ENCODE measurements at places on chromosomes 4 and X. TPM values are rescaled to one million over a fixed set of nuclear protein-coding genes. Genes with fewer than 3 reads are reported as not detected.

DNA sequence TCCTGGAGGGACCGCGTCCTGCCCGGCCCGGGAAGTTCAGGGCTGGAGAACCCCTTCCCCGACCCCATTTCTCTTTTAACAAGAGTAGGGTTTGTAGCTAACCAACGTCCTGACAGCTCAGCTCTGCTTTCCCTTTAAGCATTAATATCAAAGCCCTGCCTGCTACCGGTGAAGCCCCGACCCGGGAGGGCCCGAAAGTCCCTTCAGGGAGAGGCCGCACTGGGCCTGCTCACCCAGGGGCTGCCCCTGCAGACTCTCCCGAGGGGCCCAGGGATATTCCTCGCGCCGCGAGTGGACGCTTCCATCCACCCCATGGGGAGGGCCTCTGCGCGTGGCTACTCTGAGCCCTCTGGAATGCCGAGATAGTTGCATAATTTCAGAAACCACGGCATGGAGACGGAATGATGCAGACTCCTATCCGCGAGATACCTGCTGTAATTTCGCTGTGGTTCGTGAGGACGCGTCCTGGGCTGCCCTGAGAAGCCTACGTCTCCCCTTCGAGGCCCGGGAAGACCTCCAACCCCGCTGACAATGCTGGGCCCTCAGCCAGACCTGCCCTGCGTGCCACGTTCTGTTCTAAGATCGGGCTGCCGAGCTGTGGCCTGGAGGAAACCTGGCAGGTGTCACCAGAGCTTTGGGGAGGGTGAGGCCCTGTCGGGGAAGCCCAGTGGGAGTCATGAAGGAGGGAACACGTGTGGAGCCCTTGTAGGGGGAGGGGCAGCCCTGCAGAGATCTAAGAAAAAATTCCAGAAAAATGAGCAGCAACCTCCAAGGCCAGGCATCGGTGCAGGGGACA is 999 bp upstream of the CTBP1 start:
- DNase-seq, result no peak

DNA sequence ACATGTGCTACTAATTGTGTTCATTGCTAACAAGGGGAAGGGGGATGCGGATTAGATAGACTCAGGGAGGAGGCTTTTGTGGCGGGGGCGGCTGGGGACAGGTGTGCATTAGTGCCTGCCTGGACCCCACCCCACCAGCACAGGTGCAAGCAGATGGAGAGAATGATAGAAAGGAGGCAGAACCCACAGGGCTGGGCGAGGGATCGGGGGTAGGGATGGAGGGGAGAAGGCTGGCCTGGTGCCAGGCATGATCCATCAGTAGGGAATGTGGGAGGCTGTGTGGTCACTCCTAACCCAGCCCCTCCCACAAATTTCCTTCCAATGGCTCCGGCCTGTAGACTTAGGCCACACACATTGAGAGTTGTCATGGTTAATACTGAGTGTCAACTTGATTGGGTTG is 30.5 kb upstream of the CRMP1 start:
- DNase-seq, result no peak

DNA sequence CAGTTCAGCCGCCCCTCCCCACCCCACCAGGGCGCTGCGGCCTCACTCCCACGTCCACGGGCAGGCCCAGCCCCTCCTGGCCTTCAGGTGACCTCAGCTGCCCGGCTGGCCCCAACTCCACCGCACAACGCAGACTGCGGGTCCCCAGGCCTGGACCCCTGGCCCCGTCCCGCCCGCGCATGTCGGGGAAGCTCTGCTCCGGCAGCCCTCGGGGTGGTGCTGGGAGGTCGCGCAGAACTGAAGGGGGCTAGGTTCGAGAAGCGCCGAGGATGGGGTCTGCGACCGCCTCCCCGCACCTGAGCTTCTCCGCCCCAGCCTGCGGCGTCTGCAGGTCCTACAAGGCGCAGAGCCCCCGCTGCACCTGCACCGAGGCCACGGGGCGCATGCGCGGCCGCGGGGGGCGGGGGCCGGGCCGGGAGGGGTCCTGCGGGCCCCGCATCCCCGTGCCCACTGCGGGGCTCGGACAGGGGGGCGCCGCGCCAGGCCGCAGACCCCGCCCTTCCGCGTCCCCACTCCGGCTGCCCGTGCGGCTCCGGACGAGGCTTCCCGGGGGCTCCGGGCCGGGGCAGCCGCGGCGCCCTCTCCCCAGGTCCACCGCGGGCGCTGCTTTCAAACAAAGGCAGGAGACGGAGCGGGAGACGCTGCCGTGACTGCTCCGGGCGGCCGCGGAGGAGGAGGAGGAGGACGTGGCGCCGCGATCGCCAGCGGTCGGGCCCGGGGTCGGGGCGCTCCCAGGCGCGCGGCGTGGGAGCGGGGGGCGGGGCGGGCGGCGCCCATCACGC is 672 bp upstream of the NAT8L start:
- no peak for DNase-seq

- DNase-seq, result no peak
These were observed 53.8 kb downstream of the CPLX1 start for GRCh38 chr4:772118-772517.

DNA sequence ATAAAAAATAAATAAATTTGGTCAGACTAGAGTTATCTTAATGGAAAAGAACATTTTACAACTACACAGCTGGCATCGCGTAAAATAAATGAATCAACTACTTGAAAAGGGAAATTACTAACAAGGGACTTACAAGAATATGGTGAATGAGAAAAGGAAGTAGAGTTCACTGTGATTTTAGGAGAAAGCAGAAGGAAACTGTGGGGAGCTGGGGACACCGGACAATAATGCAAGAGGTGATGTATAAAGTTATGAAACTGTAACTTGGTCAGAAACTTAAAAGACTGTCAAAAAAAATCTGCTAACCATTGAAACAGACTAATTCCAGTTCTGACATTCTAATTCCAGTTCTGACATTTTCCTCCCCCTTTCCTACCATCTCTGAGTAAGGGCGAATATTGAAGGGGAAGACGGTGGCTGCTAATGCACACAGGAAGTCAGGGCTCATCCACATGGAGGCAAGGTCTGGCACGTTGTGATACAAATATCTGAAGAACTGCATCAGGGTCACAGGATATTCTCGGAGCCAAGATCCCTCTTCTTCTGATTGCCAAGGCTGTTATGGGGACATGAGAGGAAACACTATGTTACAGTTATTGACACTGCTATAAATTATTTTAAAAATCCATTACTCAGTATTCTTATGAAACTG is 170.5 kb downstream of the CDS1 start:
- no peak for DNase-seq

Gene TSPAN6
- 1.9 TPM for polyA plus RNA-seq

Gene INPP4B
- 52.6 TPM for polyA plus RNA-seq

DNA sequence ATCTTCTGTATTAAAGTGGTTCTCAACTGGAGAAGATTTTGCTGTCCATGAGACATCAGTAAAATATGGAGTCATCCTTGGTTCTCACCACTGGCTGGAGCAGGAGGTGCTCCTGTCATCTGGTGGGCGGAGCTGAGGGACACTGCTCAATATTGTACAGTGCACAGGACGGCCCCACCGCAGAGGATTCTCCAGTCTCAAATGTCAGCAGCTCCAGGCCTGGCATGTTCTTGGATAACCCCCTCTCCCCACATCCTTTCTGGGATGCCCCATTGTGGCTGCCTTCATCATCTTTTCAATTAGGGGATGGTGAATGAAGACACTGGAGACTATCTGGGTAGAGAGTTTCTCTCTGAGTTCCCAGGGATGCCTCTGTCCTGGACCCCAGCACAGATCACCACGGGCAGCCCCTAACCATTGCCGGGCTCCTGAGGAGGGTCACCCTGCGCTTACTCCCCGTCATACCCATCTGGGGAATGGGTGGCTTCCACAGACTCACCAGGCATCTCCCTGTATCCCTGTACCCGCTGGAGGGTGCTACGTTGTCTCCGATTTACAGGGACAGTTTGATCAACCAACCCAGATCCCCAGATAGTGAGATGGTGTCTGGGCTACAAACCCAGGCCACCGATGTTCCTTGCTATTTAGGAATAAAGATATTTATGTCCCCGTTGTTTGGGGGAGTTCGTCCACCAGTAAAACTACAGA is 21.9 kb upstream of the P2RY8 start:
- no peak for DNase-seq

DNA sequence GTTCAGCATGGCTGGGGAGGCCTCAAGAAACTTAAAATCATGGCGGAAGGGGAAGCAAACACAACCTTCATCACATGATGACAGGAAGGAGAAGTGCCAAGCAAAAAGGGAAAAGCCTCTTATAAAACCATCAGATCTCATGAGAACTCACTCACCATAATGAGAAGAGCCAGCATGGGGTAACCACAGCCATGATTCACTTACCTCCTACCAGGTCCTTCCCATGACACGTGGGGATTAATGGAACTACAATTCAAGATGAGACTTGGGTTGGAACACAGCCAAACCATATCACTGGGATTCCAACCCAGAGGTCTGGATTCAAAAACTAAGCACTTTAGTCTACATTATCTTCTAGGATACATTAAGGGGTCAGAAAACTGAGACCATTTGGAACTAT is 609.6 kb upstream of the SPANXN1 start:
- no peak for DNase-seq

DNA sequence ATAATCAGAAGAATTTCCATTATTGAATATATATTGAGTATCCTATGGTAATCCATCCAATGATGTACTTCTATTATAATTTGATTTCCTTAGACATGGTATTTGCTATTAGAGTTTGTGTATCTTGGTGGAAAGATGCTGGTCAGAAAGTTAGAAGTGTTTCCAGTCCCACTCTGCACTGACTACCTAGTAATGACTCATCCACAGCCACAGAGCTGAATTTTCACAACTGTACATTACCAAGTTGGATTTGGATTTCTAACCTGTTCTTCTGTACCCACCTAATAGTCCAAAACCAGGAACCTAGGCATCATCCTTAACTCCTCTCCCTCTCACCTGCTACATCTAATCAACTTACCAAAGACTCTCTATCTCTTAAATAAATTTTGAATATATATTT is 145.4 kb downstream of the REELD1 start:
- DNase-seq, result no peak

DNA sequence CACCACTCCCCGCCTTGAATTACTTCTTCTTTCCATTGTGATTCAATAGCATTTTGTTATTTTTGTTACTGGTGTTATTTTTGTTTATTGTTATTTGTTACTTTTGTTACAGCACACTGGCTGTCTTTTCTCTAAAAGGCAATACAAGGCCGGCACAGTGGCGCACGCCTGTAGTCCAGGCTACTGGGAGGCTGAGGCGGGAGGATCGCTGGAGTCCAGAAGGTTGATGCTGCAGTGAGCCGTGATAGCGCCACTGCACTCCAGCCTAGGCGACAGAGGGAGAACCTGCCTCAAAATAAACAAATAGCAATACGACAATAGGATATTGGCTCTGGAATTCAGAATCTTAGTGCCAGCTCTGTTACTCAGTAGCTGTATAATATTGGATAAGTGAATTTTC is 1.0 kb upstream of the MED12 start:
- no peak for DNase-seq

DNA sequence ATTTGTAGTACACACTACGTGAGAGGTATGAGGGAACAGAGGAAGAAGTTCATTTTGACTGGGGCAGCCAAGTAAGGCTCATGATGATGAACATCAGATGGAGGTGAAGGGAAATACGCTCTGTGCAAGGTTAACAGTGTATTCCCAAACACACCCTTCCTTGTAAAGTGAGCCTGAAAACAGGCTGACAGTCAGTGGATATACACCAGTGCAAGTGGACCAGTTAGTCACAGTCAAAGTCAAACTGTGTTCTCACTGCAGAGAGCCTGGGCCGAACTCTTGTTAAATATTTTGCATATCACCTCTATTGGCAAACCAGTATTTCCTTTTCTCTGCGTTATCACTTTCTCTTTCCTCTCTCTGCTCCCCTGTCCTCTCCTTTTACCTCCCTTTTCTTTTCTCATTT is 23.4 kb upstream of the RHOH start:
- no peak for DNase-seq

DNA sequence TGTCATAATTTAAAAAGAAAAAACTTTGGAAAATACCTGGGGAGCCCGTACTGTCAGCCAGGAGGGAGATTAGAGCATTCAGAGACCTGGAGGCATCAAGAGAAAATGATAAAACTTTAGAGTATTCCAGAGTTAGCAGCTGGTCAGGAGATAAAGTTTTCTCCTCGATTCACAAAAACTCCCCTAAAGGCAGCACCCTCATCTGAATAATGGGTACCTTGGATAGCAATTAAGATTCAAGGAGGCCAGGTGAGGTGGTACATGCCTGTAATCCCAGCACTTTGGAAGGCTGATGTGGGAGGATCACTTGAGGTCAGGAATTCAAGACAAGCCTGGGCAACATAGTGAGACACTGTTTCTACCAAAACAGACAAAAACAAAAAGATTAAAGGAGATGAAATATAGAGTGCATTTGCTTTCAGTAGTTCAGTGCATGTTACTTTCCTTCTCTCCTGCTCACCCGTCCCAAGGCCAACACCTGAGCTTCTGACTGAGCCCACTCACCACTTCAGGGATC is 18.6 kb upstream of the RAB40A start:
- no peak for DNase-seq

DNA sequence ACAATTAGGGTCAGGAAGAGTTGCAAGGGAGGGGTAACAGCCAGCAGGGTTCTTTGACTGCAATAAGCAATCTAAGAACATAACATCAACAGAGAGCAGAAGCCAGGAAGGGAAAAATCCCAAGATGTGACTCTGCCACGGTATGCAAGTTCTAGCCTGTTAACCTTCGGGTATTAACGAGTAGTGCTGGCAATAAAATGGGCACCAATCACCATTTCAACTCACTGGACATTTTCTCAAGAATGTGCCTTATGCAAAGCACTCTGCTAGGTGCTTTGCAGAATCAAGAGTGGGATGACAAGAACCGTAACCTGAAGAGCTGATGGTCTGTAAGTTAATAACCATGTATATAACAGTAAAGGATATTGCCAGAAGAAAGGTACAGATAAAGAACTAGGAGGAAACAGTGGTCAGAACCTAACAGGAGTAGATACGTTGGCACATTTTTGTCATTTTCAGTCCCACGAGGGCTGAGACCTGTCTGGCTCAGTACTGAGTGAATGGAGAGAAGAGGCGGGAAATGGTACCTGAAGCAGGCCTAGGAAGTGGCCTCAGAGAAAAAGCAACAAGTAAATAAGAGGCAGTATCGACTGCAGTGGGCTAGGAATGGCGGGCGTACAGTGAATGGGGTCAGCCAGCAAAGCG is 2.7 kb downstream of the ELOVL6 start:
- no peak for DNase-seq

GRCh38 chr4:5052726-5053425 is 1.6 kb downstream of the STK32B start:
- no peak for DNase-seq

- DNase-seq, result no peak
These were observed 1.6 kb downstream of the PCDH10 start for GRCh38 chr4:133150486-133151340.

GRCh38 chr4:146633471-146633800 is 5.3 kb upstream of the POU4F2 start:
- no peak for DNase-seq

GRCh38 chr4:156227321-156227720 is 273.7 kb upstream of the CTSO start:
- no peak for DNase-seq

Data from CD8-positive, alpha-beta memory T cell (primary cell).